ENCODE measurements at places on chromosomes 3 and 15. TPM values are rescaled to one million over a fixed set of nuclear protein-coding genes. Genes with fewer than 3 reads are reported as not detected.

Gene PLA2G4E
- not detected for total RNA-seq

Gene SAMMSON
- total RNA-seq, result not detected

Gene IQCF5
- not detected for total RNA-seq

Gene MUC13
- not detected for total RNA-seq

Gene TMEM212
- total RNA-seq, result not detected

Measured in smooth muscle cell of the coronary artery (primary cell).